ENCODE measurements at places on chromosomes 1 and 21.

GRCh38 chr21:18089786-18090185, 154.8 kb upstream of the CHODL start:
- no peak for DNase-seq

- no peak for DNase-seq
Measured at GRCh38 chr21:42538479-42539275, 25.0 kb downstream of the SLC37A1 start.

GRCh38 chr1:110734133-110734680, 59.5 kb upstream of the KCNA3 start:
- DNase-seq = no peak

GRCh38 chr1:20552728-20553445, 514 bp downstream of the FAM43B start:
- no peak for DNase-seq

DNA sequence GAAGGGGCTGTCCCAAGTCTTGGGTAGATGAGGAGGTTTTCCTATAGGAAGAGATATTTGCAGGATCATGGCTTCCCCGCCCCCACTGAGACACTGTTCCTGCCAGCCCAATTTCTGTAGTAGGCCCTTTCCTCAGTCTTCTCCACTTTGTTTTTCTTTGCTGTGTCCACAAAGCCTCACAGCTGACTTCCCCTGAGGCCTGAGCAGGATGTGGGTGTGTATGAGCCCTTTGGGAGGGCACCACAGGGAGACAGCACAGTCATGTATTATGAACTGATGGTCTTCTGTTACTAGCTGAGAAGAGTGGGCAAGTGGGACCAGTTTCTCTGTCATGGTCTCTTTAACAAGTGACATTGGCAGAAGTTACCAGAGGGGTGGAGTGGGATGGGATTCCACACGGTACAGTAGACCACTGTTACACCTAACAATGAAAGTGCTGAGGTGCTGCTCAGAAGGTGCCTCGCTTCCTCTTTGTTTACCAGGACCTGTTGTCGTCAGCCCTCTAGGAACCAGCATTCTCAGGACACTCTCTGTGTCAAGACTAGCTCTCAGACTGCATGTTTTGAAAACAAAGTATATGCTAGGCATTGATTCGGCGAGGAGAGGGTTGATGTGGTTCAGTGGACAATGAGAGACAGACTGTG, 253.8 kb upstream of the HOOK1 start:
- no peak for DNase-seq

DNA sequence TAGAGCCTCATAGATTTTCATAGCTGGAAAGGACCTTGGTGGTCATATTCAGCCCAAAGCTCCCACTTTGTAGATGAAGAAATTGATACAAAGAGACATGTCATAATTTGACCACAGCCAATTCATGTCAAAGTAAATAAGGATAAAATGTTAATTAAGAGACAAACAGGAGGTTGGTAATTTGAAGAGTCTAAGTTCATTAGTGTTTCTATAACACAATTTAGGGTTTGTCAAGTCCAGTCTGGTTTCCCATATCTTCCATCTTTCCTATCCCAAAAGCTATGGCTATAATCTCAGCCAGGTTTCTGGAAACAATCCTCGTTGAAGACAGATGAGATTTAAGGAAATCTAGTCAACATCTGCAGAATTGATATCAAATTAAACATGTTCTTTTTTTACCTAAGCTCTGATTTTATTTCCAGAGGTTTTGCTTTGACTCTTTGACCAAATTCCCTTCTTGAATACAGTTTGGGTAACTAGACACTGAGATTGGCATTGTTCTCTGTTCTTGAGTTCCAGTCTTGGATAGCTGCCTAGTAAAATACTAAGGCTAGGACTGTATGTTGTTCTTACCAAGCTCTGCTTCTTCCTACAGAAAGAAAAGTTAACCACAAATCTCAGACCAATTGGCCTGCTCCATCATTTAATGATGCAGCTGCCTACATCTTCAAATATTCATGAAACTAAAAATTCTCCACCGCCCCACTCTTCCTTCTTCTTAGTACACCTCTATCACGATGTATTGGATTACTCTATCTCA, 62.0 kb downstream of the SLC44A5 start:
- DNase-seq = no peak

GRCh38 chr21:37367703-37368540, 1.3 kb downstream of the DYRK1A start:
- peak; percentile 33 for DNase-seq

- DNase-seq = no peak
Measured at GRCh38 chr1:53321366-53321765, 6.5 kb downstream of the LRP8 start.

- no peak for DNase-seq
Measured at GRCh38 chr1:214917081-214917635, 165.4 kb upstream of the KCNK2 start.

GRCh38 chr1:154141240-154141639, 13.6 kb downstream of the NUP210L start:
- no peak for DNase-seq

GRCh38 chr1:22264464-22265341, 121.8 kb upstream of the WNT4 start:
- DNase-seq = no peak

- DNase-seq = no peak
Measured at GRCh38 chr1:78519446-78519845, 28.7 kb downstream of the PTGFR start.

GRCh38 chr1:27603309-27603680, 649 bp downstream of the AHDC1 start:
- DNase-seq = peak; percentile 24

- DNase-seq = no peak
Measured at GRCh38 chr1:152743371-152744145, 14.3 kb upstream of the KPRP start.
